Stimulated activated CD4-positive, alpha-beta T cell treated with anti-CD3 and anti-CD28 coated beads, Interleukin-2, amount 100 ng/mL, for 24 hours (primary cell): ENCODE measurements at places on chromosomes 5 and 9.

GRCh38 chr9:81874931-81875330 is 53.3 kb upstream of the SPATA31D4 start:
- no peak for DNase-seq

DNA sequence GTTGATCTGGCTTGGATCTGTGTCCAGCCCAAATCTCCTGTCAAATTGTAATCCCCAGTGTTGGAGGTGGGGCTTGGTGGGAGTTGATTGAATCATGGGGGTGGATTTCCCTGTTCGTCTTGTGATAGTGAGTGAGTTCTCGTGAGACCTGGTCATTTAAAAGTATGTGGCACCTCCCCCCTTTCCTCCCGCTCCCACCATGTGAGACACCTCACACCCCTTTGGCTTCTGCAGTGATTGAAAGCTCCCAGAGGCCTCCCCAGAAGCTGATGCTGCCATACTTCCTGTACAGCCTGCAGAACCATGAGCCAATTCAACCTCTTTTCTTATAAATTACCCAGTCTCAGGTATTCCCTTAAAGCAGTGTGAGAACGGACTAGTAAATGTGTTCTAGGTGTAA is 117.3 kb upstream of the PTCH1 start:
- no peak for DNase-seq

GRCh38 chr5:36584009-36584875 is 22.2 kb upstream of the SLC1A3 start:
- no peak for DNase-seq

DNA sequence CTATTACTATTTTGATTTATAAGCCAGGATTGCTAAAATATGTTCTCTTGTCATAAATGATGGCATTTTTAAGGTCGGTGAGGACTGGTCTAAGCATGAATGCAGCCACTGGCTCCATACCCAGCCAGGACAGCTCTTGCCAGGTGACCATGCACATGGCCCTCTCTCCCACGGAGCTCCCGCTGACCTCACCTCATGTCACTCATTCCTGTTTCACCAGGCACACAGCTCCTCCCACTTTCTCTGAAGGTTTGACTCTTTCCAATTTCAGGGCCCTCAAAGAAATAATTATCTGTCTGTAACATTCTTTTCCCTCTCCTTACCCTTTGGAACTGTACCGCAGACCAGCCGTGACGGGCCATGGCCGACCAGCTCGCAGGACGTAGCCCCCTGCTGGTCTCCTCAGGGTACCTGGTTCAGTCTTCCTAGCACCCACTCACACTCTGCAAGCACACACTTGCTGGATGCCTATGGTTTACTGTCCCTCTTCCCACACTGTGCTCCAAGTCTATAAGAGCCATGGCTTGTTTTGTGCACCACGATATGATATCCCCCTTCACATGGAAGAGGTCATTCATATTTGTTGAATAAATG is 72.5 kb downstream of the LIFR start:
- DNase-seq: no peak

DNA sequence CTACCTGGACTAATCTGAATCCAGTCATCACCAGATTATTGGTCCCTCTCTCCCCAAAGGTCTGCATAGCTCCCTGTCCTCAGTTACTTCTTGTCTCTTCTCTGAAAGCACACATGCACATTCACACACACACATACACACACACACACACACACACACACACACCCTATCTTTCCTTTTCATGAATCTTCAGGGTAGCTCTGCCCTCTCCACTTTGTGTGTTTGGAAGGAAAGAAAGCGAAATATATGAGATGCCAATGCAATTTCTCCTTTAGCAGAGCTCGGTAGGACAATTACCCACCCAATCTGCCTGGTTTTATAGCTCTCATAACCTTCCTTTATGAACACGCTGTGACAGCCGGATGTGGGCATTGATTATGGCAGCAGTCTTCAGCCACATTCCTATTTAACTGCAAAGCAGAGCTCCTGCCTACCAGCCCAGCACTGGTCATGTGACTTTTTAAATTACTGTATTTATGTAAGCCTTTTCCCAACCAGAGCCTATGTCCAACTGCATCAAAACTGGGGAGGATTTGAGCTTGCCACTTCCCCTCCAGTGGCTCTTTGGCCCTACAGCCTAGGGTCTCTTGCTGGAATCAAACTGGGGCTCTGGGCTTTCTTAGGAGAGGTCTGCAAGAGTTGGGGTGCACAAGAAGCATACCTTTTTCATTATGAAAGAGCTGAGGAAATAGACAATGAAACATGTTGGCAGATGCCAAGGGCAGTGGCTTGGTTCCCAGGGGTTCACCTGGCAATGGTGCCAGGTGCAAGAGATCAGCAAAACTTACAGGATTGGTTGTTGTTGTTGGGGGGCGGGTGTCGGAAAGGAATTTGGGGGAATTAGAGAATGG is 20.8 kb upstream of the MATR3 start:
- no peak for DNase-seq

DNA sequence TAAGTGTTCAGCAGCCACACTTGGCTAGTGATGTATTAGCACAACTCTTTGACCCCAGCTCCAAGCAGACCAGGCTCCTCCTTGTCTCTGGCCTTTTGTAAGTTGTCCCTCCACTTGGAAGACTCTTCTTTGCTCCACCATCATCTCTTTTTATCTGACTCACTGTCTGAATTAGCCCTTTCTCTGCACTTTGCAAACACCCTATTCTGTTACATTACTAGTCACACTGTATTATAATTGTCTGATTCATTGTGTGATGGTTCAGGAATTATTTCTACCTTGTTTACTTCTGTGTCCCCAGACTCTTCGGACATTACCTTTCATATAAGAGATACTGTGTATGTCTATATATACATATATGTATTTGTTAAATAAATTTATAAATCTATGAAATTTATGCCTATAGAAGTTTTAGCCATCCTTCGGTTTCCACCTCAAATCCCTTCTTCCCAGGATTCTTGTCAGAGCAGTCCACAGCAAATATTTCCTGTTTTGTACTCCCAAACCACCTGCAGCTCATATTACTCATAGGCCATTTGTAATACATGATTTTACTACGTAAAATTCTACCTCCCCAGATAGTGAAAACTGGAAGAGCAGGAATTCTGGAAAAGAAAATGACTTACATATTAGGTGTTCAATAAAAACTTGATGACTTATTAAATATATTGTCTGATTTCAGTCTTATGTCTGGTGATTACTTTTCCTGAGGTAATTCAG is 69.0 kb downstream of the MTAP start:
- no peak for DNase-seq

- DNase-seq: no peak
Observed at GRCh38 chr5:9482381-9482780, 63.5 kb downstream of the SEMA5A start.

GRCh38 chr9:134379831-134380365 is 53.6 kb downstream of the RXRA start:
- no peak for DNase-seq

DNA sequence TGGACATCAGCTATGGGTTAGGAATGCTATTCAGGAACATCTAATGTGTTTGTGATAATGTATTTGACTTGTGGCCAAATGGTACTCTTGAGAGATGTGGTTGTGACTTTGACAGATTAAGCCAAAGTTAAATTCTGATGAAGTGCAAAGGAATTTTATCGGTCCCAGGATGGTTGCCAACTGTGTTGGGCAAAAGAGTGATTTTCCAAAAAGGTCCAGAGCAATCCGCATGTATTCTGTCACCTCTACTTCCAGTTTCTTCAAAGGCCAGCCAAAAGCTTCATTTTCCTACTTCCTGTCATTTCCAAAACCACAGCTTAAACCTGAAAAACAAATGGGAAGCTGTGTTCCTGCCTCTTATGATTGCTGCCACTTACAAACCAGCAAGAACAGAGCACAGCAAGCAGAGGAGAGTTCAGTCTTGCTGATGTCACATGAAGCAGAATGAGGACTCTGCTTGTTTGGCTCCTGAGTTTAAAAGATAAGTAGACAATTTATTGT is 59.8 kb downstream of the MARCHF3 start:
- no peak for DNase-seq

DNA sequence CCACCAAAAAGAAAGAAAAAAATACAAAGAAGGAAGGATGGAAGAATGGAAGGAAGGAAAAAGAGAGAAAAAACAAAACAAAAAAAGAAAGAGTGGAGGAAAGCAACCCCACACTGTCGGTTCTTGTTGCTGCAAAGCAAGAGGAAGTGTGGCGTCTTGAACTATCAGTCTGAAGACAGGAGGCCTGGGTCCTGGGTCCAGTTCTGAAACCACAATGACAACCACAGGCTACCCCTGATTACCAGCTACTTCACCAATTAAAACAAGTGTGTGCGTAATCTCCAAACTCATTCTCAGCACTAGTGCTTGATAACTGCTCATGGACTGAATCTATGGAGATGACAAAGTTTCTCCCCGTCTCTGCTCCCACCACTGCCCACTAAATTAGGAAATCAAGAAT is 93.7 kb downstream of the RASEF start:
- no peak for DNase-seq

DNA sequence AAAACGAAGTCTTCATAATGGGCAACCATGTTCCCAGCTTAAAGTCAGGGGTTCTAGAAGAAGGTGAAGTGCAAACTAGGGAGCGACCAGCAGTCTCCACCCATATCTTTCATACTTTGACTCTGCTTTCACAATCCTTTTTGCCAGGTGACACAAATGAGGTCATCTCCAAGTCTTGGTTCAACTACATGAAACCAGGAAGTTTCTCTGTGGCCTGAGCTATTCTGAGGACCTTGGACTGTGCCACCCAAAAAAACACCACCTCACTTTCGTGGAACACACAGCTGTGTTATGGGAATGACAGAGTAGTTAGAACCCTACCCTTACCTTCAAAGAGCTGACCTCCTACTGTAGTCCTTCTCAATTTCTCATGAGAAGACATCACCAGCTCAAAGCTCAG is 309.2 kb downstream of the AGTPBP1 start:
- DNase-seq: no peak

DNA sequence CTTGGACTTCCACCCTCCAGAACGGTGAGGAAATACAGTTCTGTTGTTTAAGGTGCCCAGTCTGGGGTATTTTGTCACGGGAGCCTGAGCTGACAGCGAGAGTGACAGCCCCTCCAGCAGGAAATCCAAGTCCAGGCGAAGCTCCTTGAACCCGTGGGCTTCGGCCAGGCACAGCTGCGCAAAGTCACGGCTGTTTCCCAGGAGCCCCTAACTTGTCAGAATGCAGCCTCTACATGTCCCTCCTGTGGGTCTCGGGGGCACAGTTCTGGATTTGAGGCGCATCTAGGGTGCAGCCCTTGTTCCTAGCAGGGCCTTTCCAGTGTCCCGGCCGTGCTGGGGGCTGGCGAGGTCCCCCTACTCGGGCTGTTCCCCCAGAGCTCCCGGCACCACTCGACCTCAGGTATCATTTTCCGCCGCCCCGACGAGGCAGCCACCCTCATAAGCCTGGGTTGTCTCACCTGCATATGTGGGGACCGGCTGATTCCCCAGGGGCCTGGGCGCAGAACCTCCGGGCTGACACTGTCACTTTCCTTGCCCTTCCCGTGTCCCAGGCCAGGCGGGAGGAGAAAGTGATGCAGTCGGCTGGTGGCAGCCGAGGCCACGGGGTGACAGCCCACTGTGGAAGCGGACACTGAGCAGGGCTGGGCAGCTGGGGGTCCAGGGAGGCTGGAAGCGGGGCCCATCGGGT is 4.5 kb downstream of the LCN8 start:
- DNase-seq: no peak

DNA sequence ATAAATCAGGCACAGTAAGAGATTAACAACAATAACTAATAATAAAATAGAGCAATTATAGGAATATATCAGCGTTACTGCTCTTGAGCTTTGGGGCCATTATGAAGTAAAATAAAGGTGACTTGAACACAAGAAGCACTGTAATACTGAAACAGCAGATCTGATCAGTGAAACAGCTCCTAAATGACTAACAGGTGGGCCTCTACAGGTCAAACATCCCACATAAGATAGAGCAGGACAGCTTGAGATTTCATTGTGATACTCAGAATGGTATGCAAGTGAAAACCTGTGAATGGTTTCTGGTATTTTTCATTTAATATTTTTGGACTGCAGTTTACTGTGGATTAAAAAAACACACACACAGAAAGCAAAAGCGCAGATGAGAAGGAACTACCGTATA is 24.0 kb upstream of the MAP3K1 start:
- no peak for DNase-seq

DNA sequence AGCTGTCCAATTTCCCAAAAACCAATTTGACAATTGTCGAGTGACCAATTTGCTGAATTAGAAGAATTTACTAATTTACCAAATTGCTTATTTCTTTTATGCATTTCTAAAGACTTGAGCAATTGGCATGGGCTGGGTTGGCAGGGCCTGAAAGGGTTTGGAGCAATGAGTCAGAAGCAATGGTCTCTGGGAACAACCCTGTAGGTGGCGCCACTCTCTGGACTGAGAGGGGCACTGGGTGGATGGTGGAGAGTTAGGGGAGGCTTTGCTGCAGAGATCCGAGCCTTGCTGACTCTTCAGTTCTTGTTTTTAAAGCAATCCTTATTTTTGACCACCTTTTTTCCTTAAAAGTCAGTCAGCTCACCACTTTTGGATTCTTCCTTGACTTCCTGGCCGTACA is 71.5 kb upstream of the RPS23 start:
- peak; percentile 36 for DNase-seq

DNA sequence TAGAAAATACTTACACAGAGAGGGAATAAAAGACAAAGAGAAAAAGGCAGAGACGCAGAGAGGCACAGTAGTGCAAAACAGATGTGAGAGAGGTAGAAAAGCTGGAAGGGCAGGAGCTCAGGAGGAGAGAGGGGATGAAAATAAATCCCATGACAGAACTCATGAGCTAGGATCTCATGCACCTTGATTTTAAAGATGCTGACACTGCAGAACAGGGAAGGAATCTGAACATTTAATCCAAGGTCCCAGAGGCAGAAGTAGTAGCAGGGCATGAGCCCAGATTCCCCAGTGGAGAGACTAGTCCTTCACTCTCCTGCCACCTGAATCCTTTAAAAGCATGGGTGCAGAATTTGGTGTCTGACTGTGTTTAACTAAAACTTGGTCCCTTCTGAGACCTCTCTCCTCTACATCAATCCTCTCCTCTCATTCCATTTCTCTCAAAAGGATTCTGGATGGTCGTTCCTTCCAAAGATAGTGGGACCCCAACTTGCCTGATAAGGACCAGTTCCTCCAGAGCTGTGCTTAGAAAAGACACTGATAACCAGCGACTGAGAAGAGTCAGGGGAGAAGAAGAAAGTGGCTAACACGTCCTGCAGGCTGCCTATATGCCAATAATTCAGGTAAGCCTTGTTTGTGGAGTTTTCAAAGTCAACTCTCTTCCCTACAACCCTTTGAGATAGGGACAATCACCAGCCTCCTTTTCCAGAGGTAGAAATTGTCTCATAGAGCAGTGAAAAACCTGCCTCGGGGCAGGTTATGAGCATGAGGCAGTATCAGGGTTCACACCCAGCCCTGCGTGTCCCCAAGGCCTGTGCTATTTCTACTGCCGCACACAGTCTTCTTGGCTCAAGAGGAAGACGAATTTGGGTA is 203.2 kb upstream of the TRIM32 start:
- DNase-seq: no peak
